ENCODE measurements at places on chromosomes 2 and 18.
A peak's percentile ranks its signal among the peaks of the same experiment; 100 is the strongest.

DNA sequence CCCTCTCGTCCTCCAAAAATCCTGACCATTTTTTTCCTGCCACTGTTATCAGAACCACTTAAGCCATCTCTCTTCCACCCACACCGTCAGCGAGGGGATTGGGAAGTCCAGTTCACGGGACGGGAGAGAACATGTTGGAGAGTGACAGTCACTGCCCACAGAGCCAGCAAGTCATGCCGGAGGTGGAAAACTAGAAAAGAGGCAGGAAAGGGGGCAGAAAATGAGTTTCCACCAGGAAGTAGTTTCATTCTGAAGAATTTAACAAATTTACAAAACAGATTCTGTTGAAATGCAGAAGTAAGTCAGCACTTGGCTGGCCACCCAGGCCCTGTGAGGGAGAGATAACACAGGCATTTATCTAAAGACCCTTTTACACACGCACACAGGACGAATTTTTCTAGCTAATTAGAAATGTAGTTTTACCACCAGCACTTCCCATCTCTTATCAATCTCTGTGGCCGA is 431.3 kb downstream of the TSN start:
- no peak for DNase-seq

DNA sequence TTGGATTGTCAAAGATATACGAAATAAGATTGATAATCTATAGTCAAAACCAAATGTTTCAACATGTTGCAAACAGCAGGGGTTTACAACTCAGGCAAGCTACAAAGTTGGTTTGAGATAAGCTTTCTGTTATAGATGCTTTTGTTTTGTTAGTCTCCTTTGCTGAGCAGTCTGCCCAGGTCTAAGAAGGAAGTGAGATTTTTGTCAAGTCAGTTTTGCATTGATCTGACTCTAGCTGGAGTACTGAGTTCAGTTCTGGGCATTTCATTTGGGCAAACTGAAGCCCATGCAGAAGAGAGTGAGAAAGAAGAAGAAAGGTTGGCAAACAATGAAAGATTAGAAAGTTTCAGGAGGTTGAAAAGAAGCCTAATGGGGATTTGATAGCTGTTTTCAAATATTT is 983.0 kb upstream of the SLC39A10 start:
- DNase-seq: peak; percentile 1

- DNase-seq: no peak
Measured at GRCh38 chr2:99468155-99468554, 21.7 kb downstream of the REV1 start.

GRCh38 chr2:233434666-233435330 is 80.5 kb downstream of the DGKD start:
- DNase-seq: no peak

- DNase-seq: peak; percentile 66
Measured at GRCh38 chr2:212539072-212539880, 674 bp upstream of the ERBB4 start.

- no peak for DNase-seq
Measured at GRCh38 chr2:181805228-181806038, 86.1 kb upstream of the ITPRID2 start.

GRCh38 chr2:95043300-95044093 is 18.0 kb downstream of the MAL start:
- DNase-seq: peak; percentile 33

DNA sequence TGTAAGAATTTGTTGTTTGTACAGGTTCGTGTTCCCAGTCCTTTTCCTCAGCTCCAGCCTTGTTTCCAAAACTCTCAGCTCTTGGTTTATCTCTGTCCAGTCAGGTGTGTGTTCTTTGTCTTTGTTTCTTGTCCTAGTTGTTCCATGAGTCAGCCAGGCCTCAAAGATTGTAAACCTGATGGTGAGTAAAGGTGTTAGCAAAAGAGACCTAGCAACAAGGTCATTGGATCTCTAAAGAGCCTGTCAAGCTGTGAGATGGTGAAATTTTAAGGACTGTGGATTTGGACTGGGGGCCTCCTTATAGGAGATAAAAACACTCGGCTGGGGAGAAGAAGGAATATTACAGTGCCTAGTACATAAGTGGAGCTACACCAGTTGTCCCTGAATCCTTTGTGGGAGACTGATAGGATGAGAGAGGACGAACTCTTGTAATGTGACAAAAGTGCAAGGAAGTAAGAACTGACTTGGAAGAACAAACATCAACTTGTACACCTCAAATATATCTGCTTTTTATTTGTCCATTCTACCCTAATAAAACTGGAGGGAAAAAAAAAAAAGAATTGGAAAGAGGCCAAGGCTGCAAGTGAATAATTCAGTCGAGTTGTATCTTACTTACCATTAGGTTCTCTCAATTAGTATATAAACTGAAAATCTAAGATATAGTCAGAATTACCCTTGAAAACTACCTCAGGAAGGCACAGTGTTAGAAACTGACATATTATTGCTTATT is 37.2 kb downstream of the ITGA6 start:
- DNase-seq: no peak

GRCh38 chr2:220473611-220474010 is 846.2 kb downstream of the SLC4A3 start:
- DNase-seq: no peak

- peak; percentile 64 for DNase-seq
Measured at GRCh38 chr2:170475878-170476277, 239.3 kb upstream of the SP5 start.

DNA sequence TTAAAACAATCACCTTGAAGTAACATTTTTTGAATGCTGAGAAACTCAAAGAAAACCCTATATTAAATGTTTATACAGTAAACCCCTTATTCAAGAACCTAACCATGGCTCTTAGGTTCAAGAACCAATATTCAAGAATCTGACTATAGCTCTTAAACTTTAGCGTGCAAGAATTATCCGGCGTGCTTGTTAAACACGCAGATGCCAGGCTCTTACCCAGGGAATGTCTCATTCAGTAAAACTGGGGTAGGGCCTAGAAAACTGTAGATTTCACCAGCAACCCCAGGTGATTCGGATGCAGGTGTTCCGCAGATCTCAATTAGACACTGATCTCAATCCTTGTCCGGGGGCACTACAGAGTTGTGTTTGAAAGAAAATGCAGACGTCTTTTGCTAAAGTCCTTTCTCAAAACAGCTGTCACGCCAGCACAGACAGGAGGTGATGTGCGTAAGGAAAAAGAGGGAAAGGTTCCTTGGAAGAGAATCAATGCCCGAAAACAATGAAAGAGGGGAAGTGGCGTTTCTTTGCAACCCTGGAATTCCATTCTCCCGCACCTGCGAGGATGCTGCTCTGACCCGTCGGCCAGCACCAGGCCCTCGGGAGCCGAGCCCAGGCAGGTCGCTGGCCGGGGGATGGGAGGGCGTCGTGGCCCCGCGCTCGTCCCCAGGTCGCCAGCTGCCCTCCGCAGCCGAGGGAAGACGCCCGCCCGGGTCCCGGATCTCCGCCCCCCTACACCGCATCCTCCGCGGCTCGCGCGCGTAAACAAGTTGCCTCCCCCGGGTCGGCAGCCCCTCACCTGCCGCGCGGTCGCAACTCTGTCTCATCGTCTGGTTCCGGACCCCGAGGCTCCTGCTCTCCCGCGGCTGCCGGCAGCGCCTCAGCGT is 851 bp downstream of the EIF2AK3 start:
- DNase-seq: peak; percentile 41

DNA sequence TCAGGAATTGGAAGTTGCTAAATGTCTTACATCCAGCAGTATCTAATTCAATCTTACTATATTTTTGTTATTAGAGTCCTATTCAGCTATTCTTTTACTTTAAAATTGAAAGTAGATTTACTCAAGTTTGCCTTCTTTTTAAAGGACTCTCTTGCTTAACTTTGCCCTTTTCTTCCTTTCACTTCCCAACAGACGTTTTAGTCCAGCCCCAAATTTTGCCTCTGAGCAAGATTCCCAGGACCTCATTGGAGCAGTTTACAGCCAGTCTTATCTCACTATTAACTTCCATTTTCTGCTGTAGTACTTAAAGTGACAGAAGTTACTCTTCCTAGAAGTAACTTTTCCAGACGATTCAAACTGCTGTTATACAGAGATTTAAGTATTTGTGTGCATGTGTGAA is 1.7 kb upstream of the PRKD3 start:
- peak; percentile 63 for DNase-seq

DNA sequence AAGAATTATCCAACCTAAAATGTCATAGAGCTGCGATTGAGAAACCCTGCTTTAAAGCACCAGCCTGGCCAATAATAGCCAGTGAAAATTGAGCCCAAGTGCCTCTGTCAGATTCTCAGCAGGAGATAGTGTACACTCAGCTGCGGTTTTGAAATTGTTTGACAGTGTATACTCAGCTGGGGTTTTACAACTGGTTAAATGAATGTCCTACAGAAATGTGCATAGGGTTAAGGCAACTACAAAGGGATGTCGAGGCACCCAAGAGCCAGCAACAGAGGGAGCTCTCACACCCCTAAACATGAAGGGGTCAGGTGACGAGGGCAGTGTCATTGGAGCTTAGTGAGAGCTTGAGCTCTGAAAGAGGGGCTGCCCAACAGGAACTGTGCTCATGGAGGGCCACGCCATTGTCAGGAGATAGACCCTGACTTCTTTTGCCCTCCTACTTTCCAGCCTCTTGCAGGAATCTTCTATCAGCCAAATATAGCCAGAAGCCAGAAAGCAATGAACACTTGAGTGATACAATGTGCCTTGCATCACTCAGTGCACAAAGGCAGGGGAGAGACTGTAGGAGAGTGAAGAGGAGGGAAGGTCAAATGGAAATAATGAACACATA is 15.1 kb downstream of the ACTG2 start:
- peak; percentile 58 for DNase-seq

DNA sequence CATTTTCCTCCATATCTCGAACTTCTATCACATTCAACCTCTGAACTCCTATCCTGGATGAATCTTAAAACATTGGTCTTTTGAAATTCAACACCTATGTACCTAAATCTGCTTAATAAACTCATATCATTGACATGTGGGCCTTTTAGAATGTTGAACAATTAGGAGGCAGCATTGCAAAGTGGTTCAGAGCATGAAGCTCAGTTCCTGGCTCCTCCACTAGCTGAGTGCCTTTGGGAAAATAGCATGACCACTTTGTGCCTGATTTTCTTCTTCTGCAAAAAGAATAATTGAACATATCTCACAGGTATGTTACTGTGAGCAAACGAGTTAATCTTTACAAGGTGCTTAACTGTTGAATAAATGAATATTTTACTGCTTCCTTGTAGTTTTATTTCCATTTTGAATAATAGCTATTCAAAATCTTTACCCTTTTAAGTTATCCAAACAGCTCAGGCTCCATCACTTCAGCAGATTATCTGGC is 14.3 kb upstream of the ITPRID2 start:
- DNase-seq: no peak

- DNase-seq: no peak
Measured at GRCh38 chr18:36284268-36284667, 13.2 kb upstream of the FHOD3 start.

GRCh38 chr2:80086831-80087230 is 217.7 kb downstream of the LRRTM1 start:
- DNase-seq: peak; percentile 70

DNA sequence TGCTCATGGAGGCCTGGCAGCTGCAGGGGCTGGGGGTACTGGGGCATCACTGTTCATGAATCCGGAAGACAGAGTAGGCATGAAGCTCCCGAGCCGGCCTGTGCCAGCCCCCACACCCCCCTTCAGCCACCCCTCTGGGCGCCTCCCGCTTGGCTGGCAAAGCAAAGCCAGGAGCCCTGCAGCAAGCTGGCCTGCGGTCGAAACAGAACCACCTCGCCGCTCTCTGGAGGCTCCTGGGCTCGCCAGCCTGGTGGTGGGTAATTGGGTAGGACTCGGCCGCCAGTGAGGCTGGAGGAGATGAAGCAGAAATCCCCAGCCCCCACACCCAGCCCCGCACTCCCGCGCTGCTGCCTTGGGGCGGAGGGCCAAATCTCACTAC is 70.9 kb upstream of the GPC1 start:
- no peak for DNase-seq

GRCh38 chr2:36949845-36950244 is 16.5 kb downstream of the STRN start:
- DNase-seq: no peak

DNA sequence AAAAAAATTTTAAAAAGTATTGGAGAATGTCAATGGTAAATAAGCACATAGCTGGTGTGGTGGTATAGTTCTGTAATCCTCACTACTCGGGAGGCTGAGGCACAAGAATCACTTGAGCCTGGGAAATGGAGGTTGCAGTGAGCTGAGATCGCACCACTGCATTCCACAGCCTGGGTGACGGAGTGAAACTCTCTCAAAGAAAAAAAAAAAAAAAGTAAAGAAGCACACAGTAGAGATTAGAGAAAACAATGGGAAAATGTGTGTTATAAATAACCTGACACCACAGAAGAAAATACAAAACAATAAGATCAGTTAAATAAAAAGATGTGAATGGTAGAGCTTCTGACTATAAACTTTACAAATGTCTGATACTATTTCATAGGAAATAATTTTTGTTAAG is 163.7 kb upstream of the WDSUB1 start:
- DNase-seq: peak; percentile 60

GRCh38 chr18:57863706-57864105 is 60.6 kb upstream of the ATP8B1 start:
- DNase-seq: no peak

GRCh38 chr2:222952204-222952603 is 91.4 kb downstream of the ACSL3 start:
- no peak for DNase-seq
